Transverse colon (tissue), 4 donors: ENCODE measurements at places on chromosomes 7 and 10. TPM values are rescaled to one million over a fixed set of nuclear protein-coding genes. Genes with fewer than 3 reads are reported as not detected.

DNA sequence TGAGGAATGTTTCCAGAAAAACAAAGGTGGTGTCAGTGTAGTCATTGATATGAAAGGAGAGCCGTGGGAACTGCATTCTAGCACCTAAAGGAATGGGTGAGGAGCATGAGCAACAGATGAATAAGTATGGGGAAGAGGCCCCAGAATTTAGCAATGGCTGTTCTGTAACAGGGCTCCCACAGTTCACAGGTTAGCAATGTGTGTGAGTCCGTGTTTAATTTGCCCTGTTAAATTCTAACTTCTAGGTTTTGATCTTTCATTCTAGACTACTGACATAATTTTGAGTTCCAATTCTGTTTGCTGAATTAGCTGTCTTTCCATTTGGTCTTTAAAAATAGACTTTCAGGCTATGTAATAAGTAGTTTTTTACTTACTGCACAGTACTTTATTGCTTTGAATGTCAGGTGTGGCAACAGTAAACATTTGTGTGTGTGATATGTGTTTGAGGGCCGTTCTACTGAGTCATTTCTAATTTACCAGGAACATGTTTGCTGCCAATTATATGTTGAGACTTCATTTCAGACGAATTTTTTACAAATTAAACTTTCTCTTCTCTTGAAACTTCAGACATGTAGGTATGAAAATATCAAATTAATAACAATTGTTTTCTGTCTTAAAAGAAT, 8.8 kb downstream of the STK17A start:
- DNase-seq, result no peak

- DNase-seq, result no peak
These were observed 2.8 kb upstream of the SLC29A3 start for GRCh38 chr10:71316056-71316785.

The TCAF2 gene
- total RNA-seq, result 3.4 TPM

DNA sequence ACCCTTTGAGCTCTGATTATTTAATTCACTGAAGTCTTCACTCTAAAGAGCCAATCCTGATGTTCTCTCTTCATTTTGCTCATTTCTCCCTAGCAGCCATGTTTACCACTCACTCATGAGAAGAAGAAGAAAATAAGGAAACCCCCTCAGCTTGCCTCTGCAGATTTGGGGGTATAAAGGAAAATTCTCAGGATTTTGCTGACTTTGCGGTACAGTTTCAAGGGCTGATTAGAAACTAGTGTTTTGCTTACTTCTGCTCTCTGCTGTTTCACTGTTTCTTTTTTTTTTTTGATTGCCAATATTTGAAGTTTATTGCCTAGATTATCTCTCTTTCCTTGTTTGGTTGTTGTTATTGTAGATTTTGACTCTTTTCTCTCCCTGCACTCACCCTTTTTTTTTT, 23.4 kb downstream of the PCBD1 start:
- no peak for DNase-seq

DNA sequence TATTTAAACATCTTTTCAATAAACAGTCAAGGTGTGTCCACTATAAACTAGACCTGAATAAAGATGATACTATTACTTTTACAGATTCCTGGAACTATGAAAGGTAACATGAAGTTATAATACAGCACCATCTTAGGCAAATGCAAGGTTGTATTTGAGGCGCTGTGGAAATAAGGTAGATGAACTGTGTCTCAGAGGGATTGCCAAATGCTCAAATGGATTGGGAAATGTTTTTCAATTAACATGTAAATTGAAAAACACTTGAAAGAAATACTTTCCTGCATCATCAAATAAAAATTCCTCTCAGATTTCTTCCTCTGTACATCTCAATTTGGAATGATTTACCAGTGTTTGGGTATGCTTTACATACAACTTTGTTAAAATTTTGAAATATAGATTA, 139.4 kb downstream of the DKK1 start:
- no peak for DNase-seq
